Right renal cortex interstitium (tissue), 3 donors: ENCODE measurements at places on chromosomes 7 and 10. TPM values are rescaled to one million over a fixed set of nuclear protein-coding genes. Genes with fewer than 3 reads are reported as not detected.

- DNase-seq = no peak
These were observed 17.0 kb upstream of the ECHDC3 start for GRCh38 chr10:11724938-11725776.

Gene ELN
- 48.4 TPM for polyA plus RNA-seq

DNA sequence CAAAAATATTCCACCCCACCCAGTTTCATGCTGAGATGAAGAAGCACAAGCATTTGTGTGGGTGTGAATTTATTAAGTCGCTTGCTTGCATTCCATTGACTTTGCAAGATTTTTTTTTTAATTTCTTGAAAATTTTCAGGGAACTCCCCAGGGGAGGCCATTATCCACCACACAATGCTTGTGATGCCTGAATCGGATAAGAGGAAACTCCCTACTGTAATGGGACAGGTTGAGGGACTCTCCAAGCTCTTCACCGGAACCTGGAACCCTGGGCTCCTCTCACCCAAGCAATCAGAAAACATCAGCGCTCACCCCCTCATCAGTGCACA lies 153.6 kb upstream of the ZMIZ1 start:
- DNase-seq = no peak

- no peak for DNase-seq
These were observed 2.2 kb upstream of the LAT2 start for GRCh38 chr7:74207586-74207985.

GRCh38 chr7:95126053-95126709 lies 198.2 kb downstream of the PON1 start:
- DNase-seq = no peak

- no peak for DNase-seq
These were observed 68.1 kb downstream of the PODXL start for GRCh38 chr7:131488361-131488760.

Gene SLC26A5
- polyA plus RNA-seq = not detected
